T-helper 9 cell (primary cell): ENCODE measurements at places on chromosomes 2 and 18.

DNA sequence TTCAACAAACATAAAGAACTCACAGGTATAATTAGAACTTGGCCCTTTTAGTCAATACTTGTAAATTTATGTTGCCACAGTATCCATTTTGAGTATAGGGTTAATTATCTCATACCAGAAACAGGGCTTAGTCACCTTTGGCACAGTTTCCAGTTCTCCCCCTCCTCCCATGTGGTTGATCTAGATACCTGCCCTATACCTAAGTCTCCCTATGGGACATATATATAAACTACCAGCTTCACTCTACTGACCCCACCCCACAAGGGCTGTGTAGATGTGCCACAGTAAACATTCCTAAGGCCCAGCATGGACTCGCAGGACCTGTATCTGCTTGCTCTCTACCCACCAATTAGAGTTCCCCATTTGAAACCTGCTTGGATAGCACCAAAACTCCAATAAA is 371.7 kb upstream of the RND3 start:
- no peak for DNase-seq

GRCh38 chr18:48581206-48581605 is 42.4 kb downstream of the CTIF start:
- no peak for DNase-seq

DNA sequence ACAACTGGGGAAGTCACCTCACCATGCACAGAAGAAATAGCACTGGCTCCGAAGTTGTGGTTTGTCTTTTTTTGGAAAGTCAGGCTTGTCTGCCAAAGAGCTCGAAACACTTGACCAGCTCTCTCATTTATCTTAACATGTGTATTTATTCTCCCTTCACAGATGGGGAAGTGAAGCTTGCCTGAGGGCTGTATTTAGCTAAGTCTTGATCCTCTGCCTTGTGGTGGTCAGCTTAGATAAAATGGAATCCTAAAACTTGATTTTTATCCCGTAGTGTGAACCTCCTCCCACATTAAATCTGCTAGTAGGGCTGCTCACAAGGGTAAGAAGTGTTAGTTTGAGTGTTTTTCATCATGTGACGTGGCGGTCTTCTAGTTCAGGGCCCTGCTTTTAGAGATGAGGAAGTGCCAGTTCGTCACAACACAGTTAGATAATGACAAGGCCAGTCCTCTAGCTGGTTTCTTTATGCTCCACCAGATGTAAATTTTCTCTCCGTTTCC is 89.7 kb downstream of the TMEM247 start:
- no peak for DNase-seq

GRCh38 chr2:6755456-6755855 is 110.3 kb downstream of the CMPK2 start:
- no peak for DNase-seq

DNA sequence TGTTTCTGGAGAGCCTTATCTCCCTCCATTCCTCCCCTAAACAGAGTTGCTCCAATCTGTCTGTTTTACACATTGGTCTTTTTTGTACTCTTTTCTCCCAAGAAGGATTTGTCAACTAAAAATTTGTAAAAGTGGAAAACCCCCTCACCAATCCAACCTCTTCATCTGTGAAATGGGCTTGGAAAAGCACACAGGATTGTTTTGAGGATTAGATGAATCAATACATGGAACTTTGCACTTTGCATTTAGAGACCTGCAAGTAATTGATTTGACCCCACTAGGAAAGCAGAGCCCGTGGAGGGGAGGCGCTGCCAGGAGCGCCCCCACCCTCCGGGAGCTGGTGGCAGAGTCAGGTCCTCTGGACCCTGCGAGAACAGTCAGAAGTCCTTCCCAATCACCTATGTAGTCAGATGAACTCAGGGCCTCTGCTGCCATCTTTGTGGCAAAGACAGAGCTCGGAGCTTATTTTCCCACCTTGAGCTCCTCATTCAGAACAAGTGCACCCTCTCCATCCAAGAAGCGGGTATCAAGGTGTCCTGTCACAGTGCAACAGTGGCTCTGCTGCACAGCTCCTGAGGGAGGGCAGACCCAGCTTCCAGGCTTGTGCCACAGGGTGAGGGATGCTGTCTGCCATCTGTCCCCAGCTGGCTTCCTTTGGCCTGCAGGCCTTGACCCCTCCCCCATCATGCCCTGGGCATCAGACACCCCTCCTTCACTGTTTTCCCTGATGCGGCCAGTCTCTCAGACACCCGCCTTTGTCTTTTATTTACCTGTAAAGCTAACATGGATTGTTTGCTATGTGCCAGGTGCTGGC is 1.7 kb upstream of the TMEM185B start:
- no peak for DNase-seq

DNA sequence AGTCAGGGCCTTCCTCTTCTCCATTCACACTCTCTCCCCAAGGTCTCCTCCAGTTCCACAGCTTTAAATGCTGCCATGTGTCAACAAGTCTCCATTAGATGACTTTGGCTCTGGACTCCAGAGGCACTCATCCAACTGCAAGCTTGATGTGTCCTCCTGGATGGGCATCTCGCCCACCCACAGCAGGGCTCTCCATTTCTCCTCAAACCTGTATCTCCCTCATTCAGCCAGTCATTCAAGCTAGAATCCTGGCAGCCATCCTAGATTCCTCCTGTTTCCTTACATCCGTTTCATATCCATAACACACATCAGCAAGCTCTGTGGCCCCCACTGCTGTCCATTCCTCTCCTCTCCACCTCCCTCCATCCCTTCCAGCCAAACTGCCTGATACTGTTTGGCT is 88.4 kb upstream of the AFF3 start:
- no peak for DNase-seq

GRCh38 chr2:170821531-170822289 is 5.0 kb downstream of the GAD1 start:
- no peak for DNase-seq
